ENCODE measurements at places on chromosomes 2 and 18.
A peak's percentile ranks its signal among the peaks of the same experiment; 100 is the strongest.

- no peak for DNase-seq
These were observed 132.1 kb downstream of the MBP start for GRCh38 chr18:77000527-77000926.

DNA sequence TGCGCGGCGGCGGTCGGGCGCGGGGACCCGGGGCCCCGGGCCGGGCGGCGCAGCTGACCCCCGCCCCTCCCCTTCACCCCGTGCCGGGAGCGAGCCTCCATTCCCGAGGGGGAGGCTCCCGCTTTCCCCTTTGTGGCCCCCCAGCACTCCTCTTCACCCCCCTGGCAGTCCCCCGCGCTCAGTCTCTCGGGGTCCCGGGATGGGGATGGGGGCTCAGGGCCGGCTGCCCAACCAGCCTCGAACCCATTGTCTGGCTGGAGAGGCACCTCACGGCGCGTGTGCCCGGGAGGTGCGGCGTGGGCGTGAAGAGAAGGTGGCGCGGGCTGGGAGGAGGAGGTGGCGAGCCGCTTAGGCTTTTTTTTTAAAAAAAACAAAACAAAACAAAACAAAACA, 748 bp downstream of the FMNL2 start:
- no peak for DNase-seq

- no peak for DNase-seq
These were observed 159.8 kb upstream of the REG3G start for GRCh38 chr2:78865667-78866066.

DNA sequence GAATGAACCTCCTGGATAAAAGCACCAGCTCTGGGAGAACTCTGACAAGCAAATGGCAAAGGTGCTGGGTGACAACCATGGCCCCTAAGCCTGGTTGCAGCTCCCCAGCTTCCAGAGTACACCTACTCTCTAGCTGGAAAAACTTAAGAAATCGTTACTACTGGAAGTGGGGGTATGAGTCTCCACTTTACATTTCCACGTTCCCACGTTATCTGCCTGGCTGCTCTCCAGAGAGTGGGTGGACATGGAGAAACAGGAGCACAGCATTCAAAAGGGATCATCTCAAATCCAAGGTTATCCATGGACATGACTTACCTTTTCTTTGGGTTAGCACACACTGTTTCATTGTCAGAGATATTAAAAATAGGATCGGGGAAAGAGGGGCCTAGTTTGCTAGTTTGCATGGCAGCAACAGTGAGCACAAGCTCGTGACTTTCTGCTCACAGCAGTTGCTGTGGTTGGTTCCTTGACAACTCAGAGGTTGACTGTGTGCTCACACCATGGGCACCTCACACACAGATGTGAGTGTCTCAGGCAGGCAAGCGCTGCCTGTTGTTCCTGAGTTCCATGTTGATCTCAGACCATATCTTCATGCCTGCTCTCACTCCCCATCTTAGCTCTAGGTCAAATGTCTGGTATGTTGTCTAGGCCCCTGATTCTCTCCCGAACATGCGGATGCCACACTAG, 32.5 kb downstream of the PTPN18 start:
- no peak for DNase-seq

- DNase-seq = no peak
These were observed 314.4 kb upstream of the NT5C1B start for GRCh38 chr2:18903750-18904149.

DNA sequence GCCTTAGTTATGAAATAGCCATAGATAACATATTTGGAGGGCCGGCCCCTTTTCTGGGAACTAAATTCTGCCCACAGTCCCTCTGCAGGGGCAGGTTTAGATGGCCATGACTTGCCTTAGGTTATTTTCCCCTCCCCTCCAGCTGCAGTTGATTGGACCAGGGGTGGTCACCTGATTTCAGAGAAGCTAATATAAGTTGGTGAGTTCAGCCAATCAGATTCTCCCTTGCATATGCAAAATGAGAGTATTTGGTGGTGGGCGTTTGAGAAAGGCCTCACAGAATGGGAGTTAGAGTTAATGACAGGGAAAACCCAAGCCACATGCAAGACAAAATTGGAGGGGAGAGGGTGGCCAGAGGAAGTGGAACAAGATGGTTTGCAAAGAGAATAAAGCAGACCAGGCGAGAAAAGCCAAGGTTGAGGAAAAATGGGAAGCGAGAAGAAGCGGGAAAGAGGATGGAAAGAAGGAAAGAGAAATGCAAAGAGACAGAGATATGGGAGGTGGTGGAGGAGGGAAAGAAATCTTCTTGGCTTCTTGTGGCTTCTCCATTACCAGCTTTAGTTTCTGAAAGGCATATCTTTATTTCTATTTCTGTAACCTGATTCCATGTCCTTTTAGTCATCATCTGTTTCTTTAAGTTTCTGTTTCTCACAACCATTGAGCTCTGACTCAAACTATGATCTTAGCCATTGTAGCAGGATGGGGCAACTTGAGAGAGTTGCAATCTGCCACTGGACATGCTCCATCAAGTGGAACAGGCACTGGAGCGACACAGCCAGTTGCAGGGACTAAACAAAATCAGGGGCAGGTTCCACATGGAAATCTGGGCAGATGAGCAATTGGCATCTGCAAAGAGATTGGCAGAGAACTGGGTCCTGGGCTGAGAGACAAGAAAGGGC, 108.1 kb upstream of the SIX3 start:
- DNase-seq = no peak

DNA sequence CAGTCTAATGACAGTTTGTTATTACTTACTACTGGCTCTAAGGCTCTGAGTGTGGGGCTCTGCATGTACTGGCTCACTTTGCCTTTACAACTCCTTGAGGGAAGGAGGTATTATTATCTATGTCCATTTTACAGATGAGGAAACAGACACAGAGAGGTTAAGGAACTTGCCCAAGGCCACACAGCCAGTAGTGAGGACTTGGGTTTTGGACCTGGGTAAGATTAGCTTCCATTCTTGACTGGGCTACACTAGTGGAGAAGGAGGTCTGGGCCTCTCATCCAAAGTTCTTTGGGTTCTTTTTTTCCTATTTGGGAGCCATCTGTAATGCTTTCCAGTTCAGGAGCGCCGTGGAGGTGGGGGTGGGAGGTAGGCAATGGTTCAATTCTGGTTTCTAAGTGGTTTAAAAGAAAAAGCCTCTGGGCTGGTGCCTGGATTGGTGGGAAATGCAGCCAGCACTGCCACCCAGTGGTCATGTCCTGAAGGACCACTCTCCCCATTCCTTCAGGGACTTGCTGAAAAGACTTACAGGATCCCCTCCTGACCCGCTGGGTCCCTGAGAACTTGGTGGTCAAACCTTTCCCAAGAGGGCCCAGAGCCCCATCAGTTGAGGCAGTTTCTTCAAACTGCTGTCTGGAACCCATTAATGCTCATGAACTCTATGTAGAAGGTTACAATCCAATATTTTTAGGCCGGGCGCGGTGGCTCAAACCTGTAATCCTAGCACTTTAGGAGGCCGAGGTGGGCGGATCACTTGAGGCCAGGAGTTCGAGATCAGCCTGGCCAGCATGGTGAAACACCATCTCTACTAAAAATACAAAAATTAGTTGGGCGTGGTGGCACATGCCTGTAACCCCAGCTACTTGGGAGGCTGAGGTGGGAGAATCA, 38.6 kb upstream of the NOTO start:
- DNase-seq = peak; percentile 38

DNA sequence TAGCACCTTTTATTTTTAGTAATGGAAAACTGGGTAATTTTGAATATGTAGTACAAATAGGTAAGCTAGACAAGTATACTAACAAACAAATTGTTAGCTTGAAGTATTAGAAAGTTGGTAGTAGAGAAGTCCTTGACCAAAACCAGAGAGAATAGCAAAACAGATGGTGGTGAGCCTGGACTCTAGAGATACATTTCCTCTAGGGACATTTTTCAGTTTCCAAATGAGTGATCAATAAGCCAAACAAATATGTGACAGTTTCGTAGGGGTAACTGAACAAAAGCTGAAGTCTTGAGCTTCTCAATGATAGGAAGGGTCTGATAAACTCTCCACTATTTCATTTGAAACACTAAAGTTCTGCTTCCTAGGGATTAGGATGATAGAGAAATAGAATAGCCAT, 692.0 kb upstream of the FAM98A start:
- no peak for DNase-seq

All from activated T-helper 1 cell treated with anti-CD3 and anti-CD28 coated beads, Interleukin-2, amount 50 U/mL, for 16 hours (primary cell).